ENCODE measurements at places on chromosomes 3 and 15.

DNA sequence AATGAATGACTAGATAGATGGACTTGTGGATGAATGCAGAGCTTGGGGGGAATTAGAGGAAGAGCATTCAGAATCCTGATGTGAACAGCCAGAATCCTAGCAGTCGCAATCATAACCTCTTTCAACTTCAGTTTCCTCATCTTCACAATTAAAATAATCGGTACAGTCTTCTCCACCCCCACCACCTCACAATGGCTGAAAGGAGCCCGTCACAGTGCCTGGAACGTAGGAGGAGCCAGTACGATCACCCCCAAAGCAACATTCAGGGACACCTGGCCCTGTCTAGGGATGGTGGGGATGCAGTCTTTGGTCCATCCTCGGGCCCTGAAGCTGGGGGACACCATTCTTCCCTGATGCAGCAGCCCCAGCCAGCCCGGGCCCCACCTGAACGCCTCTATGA is 80.4 kb upstream of the RPL32 start:
- no peak for DNase-seq

DNA sequence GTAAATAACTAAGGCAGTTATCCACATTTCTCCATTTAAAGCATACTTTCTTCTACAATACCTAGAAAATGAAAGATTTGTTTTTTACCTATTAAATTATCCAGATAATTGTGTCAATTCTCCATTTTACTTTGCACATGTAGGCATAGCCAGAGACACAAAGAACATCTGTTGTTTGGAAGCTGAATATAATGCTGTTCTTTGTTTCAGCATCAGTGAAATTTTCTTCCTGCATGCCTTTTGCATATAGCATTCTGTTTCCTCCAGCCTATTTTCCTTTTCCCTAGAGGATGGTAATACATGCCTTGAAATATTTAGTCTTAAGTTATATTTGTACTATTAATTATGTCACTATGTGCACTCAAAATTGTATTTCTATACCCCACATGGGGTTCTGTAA is 233.7 kb downstream of the CNTN6 start:
- no peak for DNase-seq

- no peak for DNase-seq
These were observed 117.1 kb downstream of the TPRA1 start for GRCh38 chr3:127473244-127474024.

DNA sequence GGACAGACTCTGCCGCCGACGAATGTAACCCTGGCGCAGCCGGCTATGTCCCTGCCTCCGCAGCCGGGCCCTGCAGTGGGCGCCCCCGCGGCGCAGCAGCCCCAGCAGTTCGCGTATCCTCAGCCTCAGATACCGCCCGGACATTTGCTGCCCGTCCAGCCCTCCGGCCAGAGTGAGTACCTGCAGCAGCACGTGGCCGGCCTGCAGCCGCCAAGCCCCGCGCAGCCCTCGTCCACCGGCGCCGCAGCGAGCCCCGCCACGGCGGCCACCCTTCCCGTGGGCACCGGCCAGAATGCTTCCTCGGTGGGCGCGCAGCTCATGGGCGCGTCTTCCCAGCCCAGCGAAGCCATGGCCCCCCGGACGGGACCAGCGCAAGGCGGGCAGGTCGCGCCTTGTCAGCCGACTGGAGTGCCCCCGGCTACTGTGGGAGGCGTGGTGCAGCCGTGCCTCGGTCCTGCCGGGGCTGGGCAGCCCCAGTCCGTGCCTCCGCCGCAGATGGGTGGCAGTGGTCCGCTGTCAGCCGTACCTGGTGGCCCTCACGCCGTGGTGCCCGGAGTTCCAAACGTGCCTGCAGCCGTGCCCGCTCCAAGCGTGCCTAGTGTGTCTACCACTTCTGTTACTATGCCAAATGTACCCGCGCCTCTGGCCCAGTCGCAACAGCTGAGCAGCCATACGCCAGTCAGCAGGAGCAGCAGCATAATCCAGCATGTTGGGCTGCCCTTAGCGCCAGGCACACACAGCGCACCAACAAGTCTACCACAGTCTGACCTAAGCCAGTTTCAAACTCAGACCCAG is 2.4 kb downstream of the TSC22D2 start:
- no peak for DNase-seq

DNA sequence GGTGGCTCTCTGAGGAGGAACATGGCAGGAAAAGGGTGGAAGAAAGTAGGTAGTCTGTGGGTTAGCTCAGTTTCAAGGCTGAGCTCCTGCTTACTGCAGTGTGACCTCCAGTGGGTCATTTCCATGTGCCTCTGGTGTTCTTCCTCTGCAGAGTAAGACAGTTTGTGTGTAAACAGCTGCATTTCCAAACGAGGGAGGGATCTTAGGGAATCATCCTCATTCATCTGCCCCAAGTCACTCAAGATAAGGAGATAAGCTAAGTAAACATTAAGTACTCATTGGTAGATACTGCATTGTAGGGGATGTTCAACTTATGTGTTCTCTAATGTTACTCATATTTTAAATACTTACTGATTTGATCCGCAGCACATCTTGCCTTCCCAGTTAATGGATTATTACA is 83.6 kb downstream of the CLSTN2 start:
- no peak for DNase-seq

GRCh38 chr3:88824666-88825564 is 282.5 kb upstream of the EPHA3 start:
- DNase-seq = peak; percentile 13

DNA sequence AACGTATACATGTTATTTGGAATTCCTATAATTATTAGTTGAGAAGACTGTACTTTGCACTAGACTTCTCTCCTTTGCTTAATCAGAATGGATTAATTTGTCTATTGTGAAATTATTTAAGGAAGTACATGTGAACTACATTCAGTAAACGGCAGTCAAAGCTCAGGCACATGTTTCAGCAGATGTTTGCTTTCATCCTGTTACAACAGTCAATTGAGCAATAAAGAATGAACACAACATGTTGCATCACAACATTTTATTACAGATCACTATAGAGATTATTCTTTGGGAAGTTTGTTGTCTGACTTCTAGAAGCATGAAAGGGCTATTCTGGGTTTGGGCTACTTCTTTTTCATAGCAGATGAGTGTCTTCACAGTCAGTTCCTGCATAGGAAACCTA is 39.2 kb downstream of the RAB27A start:
- DNase-seq = no peak

GRCh38 chr3:55367384-55367783 is 119.7 kb downstream of the WNT5A start:
- no peak for DNase-seq

DNA sequence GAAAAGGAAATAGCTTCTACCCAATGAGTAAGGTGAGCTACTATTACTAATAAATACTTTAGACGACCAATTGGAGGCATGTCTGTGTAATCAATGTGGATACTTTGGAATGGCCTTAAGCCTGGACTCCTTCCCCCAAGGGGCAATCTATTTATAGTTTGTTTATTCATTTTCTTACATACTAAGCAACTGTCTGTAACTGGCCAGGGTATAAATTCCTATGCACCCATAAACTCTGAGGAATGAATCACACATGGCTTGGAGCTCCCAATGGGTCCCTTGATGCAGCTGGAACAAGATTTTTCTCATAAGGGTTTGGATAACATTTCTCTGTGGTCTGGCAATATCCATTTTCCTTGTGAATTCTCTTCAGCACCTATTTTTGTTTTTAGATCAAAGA is 506.8 kb downstream of the EDEM1 start:
- DNase-seq = no peak

Data from right renal pelvis (tissue), 4 donors.